Hematopoietic multipotent progenitor cell treated with erythropoietin and hydrocortisone succinate and interleukin-3 and kit ligand, for 15 days (in vitro differentiated cells): ENCODE measurements at places on chromosomes 3 and 15.

DNA sequence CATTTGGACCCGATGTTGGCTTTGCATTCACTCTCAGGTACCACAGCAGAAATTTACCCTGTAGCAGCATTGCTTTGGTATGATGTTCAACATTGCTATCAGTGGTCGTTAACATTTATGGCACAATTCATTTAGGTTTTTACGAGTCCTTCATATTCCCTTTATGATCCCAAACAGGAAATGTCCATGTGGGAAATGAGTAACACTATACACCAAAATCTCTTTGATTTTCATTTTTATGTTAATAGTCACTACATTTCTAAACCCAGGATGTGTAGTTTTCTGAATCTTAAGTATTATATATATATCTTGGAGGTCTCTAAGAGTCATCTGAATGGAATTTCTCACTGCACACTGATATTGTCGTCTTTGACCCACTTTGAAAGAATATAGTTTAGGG is 78.5 kb upstream of the RBMS3 start:
- DNase-seq, result no peak

- DNase-seq, result no peak
These were observed 34.5 kb downstream of the IL17RD start for GRCh38 chr3:57130571-57131209.

DNA sequence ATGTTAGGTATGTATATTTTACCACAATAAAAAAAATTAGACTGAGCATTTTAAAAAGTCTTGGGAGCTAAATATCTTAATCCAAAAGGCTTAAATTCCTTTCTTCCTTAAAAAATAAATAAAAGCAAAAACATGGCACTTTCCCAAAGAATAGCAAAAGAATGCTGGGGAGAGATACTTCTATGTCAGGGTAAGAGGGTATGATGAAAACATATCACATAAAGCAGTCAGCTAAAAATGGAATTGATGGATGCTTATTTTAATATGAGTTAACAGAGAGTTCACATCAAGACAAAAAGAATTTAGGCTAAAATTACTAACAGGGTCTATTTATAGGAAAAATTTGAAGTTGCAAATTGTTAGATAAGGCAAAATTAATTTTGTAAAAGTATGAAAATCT is 141.0 kb downstream of the MYLK start:
- no peak for DNase-seq

DNA sequence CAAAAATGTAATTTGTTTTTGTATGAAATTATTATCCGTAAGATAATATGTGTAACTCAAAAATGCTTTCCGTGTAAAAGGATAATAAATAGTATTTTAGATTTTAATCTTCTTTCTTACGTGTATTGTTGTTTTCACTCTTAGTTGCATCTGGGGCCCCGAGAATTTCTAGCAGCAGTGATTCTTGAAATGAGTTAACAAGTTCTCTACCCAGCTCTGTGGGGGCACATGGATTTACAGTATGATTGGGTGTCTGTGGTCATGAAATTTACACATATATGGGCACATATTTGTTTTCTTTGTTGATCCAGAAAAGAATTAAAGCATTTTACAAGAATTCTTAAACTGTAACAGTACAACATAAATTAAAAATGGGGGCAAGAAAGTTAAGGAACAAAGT is 145.9 kb upstream of the LRRFIP2 start:
- no peak for DNase-seq

DNA sequence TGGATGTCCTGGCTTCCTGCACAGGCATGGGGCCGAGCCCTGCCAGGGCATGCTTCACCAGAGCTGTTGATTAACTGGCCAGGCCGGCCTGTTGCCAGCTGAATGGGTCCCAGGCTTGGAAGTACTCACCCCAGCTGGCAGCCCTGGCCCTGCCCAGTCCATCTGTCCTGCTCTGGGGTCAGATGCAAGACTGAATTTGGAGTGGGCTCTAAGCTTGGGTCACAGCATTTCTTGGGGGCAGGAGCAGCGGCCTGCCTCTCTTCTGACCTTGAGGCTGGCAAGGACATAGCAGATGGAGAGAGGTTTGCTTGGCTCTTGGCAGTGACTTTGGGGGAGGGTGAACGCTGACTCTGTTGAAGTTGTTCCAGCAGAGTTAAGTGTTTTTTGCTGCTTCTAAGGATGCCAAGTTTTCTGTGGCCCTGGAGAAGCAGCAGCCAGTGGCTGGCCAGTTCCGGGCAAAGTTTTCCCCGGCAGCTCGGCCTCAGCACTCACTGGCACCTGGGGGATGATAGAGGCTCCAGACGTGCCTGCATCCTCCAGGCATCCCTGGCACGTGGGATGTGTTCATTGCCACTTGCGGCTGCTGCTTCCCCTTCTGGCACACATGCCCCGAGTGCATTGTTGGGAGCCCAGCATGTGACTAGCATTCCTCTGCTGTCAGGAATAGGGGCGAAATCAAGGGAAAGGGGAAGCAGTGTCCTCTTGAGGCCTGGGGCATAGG is 22.9 kb downstream of the PDIA5 start:
- no peak for DNase-seq

DNA sequence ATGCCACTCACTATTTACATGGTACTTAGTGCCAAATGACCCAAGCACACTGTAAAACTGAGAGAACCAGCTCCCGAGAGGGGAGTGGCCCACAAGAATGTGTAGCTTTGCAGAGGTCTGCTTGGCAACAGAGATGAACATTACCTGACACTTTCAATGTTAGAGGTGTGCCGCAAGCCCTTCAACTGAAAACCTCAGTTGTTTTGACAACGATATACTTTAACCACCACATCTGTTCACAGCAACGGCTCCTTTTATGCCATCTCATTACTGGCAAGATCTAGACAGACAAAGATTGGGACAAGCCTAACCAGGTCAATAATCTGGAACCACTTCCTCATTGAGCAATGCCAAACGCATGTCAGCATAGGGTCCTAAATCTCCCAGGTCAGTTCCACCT is 23.7 kb downstream of the NEK10 start:
- no peak for DNase-seq

GRCh38 chr15:77721963-77722362 is 89.3 kb upstream of the LINGO1 start:
- DNase-seq, result no peak

- peak; percentile 81 for DNase-seq
These were observed 14.7 kb downstream of the RHOV start for GRCh38 chr15:40859206-40859851.

DNA sequence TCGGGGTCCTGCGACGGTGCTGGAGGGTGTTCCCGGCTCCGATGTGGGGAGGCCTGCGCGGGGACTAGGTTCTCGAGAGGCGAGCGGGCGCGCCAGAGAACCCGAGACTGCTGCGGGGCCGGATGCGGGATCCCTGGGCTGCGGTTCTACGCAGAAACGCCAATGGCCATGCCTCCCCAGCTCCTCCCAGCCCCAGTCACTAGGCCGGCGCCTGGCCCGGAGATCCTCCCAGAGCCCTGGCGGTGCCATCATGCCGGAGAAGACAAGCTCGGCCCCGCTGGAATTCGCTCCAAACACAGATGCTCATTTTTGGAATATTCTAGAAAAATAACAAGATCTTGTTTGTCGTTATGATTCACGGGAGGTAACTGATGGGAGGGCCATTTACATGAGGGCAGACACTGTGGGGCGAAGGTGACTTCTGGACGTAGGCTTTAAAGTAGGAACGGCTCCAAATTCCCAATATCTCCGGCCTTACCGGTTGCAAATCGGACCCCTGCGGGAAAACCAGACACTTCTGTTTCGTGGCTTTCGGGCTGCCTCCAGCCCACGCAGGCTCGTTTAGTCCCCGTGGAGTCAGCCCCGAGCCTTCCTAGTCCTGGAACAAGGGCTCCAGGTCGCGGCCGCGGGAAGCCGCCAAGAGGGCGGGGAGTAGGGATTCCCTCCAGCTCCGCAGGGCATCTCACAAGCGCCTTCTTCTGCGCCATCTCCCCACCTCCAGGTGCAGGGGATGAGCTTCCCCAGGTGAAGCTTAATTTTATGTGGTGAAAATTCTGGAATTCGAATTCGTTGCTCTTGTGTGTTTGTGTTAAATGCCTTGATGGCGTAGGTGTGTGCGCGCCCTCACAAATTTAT is 74.8 kb upstream of the POLG start:
- DNase-seq, result no peak

GRCh38 chr3:43580181-43580580 is 41.6 kb downstream of the ANO10 start:
- DNase-seq, result no peak

GRCh38 chr3:48707157-48707556 is 9.9 kb downstream of the IP6K2 start:
- no peak for DNase-seq

DNA sequence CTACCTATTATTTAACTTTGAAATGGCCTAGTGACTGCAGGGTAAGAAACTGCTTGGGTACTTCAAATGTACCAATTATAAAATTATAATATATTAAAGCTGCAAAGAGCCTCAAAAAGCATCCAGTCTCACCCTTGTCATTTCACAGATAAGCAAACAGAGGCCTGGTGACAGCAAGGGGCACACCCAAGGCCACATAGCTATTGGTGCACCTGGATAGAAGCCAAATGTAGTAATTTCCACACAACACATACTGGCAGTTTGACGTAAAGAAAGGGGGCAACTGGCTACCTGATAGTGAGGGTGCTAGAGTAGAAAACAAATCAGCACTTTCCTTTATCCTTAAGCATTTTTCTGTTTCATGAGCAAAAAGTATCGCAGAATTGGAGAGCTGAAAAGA is 51.1 kb downstream of the IFT57 start:
- peak; percentile 60 for DNase-seq

GRCh38 chr15:96629511-96629910 is 299.0 kb downstream of the NR2F2 start:
- no peak for DNase-seq
